T-helper 2 cell treated with Interferon-gamma antibody and Interleukin-4, amounts not matched to agents 100 ng/mL and 5 ng/mL, for 36 hours (primary cell): ENCODE measurements at places on chromosomes 5 and 9. TPM values are rescaled to one million over a fixed set of nuclear protein-coding genes. Genes with fewer than 3 reads are reported as not detected.

The PCDHAC2 gene
- not detected in 2 replicates for total RNA-seq

The TAF11L5 gene
- total RNA-seq, result not detected in 2 replicates

The CHD1 gene
- 55.0 and 56.2 TPM in 2 replicates for total RNA-seq

The RNF14 gene
- 24.2 and 24.4 TPM in 2 replicates for total RNA-seq

The MLANA gene
- total RNA-seq, result not detected in 2 replicates

The ADAMTS13 gene
- total RNA-seq, result 2.3 TPM in 2 replicates

The CCDC171 gene
- 0.98 and 1.5 TPM in 2 replicates for total RNA-seq

The KIAA0825 gene
- total RNA-seq, result 1.1 and 1.3 TPM in 2 replicates

The SLC34A3 gene
- total RNA-seq, result not detected in 2 replicates

The HIGD2A gene
- 105 and 111 TPM in 2 replicates for total RNA-seq

The ECPAS gene
- total RNA-seq, result 77.1 and 77.5 TPM in 2 replicates

The GARIN3 gene
- not detected in 2 replicates for total RNA-seq

The FOXD4L4 gene
- total RNA-seq, result 0.09 and 0.23 TPM in 2 replicates

The GPRIN1 gene
- total RNA-seq, result 2.1 and 2.4 TPM in 2 replicates

The PCDHB15 gene
- total RNA-seq, result not detected in 2 replicates

The FGF1 gene
- not detected in 2 replicates for total RNA-seq

The OR1J2 gene
- total RNA-seq, result not detected in 2 replicates

The FOXD4L6 gene
- not detected in 2 replicates for total RNA-seq

The PCDHA4 gene
- not detected in 2 replicates for total RNA-seq

The SHOC1 gene
- not detected in 2 replicates for total RNA-seq

The SLC45A2 gene
- total RNA-seq, result 0.14 and 0.23 TPM in 2 replicates

The SOHLH1 gene
- not detected in 2 replicates for total RNA-seq

The SLC4A9 gene
- total RNA-seq, result not detected in 2 replicates

The C1QTNF3 gene
- 4.5 TPM in 2 replicates for total RNA-seq

The ZNF883 gene
- 0.09 and 0.11 TPM in 2 replicates for total RNA-seq

The LIFR gene
- not detected in 2 replicates for total RNA-seq

The ADAMTS2 gene
- not detected in 2 replicates for total RNA-seq

The KIF20A gene
- 40.2 and 42.9 TPM in 2 replicates for total RNA-seq

The ENC1 gene
- 0.89 and 1.00 TPM in 2 replicates for total RNA-seq

The STPG3 gene
- not detected in 2 replicates for total RNA-seq

The INSL4 gene
- not detected in 2 replicates for total RNA-seq

The LRRC70 gene
- total RNA-seq, result 0.98 and 1.3 TPM in 2 replicates

The FOXD4L3 gene
- total RNA-seq, result 0.16 TPM in 1 of 2 replicates, not detected in the other

The ACTBL2 gene
- not detected in 2 replicates for total RNA-seq

The LCN9 gene
- total RNA-seq, result not detected in 2 replicates

The BHMT2 gene
- total RNA-seq, result not detected in 2 replicates

The LHX3 gene
- not detected in 2 replicates for total RNA-seq

The CYLC2 gene
- not detected in 2 replicates for total RNA-seq

The ERBIN gene
- 54.1 and 56.8 TPM in 2 replicates for total RNA-seq

The EDIL3 gene
- total RNA-seq, result not detected in 2 replicates

The NCBP1 gene
- total RNA-seq, result 44.0 and 47.2 TPM in 2 replicates

The LCN1 gene
- total RNA-seq, result not detected in 2 replicates

The C5orf52 gene
- total RNA-seq, result not detected in 2 replicates

The CCL27 gene
- 0.25 and 0.84 TPM in 2 replicates for total RNA-seq

The CDH6 gene
- not detected in 2 replicates for total RNA-seq

The OR13F1 gene
- not detected in 2 replicates for total RNA-seq

The RMND5B gene
- total RNA-seq, result 28.2 and 32.2 TPM in 2 replicates

The BRINP1 gene
- not detected in 2 replicates for total RNA-seq

The ACOT12 gene
- not detected in 2 replicates for total RNA-seq

The PAEP gene
- total RNA-seq, result not detected in 2 replicates

The TMEM215 gene
- not detected in 2 replicates for total RNA-seq

The NMUR2 gene
- not detected in 2 replicates for total RNA-seq

The UNC5A gene
- not detected in 2 replicates for total RNA-seq

The HTR4 gene
- not detected in 2 replicates for total RNA-seq

The FBXL7 gene
- total RNA-seq, result not detected in 2 replicates
